Activated CD4-positive, alpha-beta T cell treated with anti-CD3 and anti-CD28 coated beads, Interleukin-2, amount 50 U/mL, for 1 hour (primary cell): ENCODE measurements at places on chromosomes 5 and 9.

- DNase-seq, result no peak
Measured at GRCh38 chr5:163260961-163261360, 176.4 kb upstream of the CCNG1 start.

GRCh38 chr5:135491038-135491551, 38.9 kb upstream of the TIFAB start:
- DNase-seq, result no peak

DNA sequence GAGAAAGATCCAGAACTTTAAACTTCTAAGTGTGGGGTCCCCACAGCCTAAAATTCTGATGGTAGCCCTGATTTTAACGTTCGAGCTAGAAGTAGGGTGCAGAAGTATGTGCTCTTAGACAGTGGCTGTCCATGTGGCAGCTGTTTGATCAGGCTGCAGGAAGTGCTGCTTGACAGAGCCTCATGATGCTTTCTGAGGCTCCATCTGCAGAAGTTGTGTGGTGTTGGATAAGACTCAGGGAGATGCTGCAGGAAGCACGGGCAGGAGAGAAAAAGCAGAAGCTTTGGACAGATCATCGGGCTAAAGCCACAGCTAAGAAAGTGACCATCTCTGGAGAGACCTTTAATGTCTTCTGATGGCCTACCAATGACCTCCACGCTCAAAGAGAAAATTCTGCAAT, 8.1 kb downstream of the MTMR12 start:
- no peak for DNase-seq

- peak; percentile 7 for DNase-seq
Measured at GRCh38 chr5:98770209-98770910, 3.1 kb upstream of the RGMB start.

DNA sequence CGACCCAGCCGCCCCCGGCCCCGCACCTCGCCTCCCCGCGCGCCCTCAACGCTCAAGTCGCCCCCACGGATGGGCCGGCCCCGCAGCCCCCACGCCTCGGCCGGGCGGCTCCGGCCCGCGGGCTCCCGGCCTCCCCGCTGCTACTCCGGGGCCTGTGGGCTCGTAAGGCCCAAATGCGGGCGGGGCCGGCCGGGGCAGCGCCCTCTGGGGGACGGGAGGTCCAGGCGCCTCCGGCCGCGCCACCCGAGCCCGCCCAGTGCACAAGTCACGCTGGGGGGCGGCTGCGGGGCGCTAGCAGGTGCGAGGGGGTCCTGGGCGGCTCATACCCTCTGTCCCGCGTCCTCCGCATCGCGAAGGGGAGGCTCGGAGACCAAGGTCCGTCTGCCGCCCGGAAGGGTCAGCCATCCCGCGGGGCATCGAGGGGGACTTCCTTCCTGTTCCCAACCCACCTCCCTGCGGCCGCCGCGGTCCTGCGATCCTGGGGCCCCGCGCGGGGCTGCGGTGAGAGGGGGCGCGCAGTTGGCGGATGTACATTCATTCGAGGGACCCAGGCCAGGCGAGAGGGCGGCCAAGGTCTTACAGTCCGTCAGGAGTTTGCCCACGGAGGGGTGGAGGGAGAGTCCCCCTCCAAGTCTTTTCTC, at the start of gene CIZ1:
CIZ1 (minus strand) TSS at position 167 of the 641 bp plus-strand sequence. CDS start 715 bp downstream, outside the sequence.
- peak; percentile 70 for DNase-seq

DNA sequence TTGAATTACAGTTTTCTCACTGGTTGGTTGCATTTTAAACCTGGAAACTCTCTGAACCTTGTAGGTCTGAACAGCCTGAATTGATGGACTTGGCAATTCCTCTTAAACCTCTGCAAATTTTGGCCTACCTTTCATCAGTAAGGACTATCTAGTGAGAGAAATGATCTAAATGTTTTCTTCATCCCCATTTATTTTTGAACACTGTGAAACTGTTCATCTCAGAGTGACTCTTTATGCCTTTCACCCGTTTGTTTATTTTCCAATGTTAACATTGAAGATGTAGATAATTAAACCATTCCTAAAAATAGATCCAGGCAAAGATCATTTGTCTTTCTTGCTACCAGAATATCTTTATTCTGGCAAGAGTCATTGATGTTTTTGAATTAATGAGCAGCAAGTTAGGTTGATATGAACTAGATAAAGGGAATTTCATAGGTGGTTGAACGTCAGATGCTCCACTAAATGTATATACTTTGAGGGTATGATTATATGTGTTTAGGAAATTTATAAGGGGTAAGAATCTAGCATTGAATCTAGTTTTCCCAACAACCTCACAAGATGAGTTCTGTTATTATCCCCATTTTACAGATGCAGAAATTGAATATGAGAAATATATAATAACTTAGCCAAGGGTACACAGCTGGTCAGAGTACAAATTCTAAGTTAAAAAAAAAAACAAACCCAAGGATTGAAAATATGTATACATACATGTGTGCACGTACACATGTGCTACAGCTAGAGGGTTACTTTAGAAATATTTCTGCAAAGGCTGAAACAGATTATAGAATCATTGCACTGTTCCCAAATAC, 3.4 kb downstream of the CPEB4 start:
- DNase-seq, result no peak

DNA sequence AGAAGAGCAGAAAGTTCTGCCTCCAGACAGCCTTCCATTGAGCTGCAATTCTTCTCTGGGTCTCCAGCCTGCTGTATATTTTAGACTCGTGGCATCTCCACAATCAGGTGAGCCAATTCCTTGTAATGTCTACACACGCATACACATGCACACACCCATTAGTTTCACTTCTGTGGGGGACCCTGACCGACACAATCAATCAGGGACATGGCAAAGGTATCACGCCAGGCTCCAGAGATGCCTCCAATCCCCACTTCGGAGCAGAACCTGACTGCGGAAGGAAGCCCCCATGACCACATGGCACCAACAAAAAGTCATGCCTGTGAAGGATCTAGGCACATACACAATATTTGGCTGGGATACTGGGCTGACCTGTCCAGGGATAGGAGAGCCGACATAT, 21.4 kb downstream of the SEMA4D start:
- DNase-seq, result no peak

- no peak for DNase-seq
Measured at GRCh38 chr9:15475923-15476536, 34.7 kb downstream of the PSIP1 start.

- DNase-seq, result peak; percentile 34
Measured at GRCh38 chr5:50711280-50711679, 44.8 kb downstream of the PARP8 start.

- no peak for DNase-seq
Measured at GRCh38 chr9:7147121-7148090, 389.6 kb downstream of the KDM4C start.

DNA sequence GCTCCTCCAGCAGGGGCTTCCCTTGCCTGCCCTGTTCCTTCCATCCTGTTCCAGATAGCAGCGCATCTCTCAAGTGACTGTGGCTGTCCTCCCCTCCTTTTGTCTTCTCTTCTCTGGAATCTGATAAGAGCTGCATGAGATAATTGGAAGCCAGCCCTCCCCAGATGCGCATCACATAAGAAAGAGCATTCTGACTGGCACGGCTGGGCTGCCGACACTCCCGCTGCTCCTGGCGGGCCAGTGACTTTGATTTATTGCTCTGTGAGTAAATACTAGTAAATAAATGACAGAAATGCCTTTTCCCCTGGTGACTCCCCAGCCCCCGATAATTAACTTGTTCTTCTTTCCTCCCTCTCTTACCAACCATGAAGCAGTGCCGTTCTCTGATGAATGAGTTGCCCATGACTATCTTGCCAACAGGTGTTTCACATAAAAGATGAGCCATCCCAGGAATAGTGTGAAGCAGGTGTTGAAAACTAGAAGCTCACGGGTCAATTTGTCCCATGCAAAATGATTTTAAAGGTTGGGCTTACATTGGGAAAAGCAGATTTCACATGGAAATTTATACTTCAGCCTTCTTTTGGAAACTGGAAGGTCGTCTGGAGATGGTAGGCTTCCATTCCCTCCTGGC, 212.3 kb downstream of the ERCC6L2 start:
- no peak for DNase-seq

GRCh38 chr5:94184870-94185269, 433.5 kb downstream of the KIAA0825 start:
- no peak for DNase-seq

- DNase-seq, result no peak
Measured at GRCh38 chr5:31755676-31756230, 116.8 kb downstream of the PDZD2 start.

DNA sequence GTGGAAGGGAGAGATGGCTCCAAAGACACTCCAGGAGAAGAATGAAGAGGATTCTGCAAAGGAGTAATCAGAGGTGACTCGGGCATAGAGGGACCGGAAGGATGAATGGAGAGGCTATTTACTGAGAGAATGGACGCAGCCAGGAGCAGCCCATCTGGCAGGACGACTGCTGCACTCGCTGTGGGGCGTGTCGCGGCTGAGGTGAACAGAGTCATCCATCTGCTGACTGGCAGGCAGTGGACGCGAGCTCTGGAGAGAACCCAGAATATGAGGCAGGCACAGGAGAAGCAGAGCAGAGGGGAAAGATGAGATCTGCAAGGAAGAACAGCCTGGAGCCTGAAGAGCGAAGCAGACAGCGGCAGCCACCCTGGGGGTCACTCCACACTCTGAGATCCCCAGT, 16.4 kb downstream of the FGF1 start:
- DNase-seq, result no peak

DNA sequence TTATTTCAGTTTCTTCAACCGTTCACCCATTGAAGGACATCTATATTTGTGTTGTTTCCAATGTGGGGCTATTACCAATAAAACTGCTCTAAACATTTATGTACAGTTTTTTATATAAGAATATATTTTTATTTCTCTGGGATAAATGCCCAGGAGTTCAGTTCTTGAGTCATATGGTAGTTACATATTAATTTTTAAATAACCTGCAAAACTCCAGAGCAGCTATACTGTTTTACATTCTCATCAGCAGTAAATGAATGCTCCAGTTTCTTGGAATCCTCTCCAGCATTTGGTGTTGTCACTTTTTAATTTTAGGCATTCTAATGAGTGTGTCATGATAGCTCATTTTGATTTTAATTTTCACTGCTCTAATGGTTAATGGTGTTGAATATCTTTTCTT, 36.2 kb downstream of the CDK7 start:
- DNase-seq, result no peak

DNA sequence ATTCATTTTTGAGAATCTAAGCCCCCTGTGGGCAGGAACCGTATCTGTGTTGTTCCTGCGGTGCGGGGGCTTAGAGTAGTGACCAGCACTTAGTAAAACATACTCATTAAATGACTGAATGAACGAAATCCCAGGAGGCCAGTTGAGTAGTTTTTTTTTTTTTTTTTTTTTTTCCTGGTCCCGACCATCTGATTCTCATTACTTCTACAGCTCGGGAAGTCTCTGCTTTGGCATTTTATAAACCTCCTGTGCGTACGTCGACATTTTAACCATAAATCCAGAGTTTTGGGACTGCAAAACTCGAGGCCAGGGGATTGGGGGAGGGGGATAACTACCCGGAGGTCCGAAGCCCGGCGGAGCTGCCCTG, 31.5 kb upstream of the SPRY4 start:
- no peak for DNase-seq

DNA sequence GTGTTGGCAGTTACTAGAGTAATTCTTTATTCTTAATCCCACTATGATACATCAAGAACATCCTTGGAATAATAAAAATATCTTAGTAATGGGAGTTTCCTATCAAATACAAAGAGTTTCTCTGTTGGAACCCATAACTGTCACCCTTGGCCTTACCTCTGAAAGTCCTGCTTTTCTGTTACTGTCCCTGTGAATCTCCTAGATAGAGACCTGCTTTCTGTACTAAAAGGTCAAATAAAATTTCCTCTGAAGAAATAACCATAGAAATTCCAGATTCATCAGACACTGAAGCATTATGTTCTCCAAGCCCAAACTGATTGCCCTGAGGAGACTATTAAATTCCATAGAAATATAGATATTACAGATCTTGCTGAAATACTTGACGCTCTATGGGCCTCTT, 63.0 kb downstream of the KCNV2 start:
- DNase-seq, result no peak

DNA sequence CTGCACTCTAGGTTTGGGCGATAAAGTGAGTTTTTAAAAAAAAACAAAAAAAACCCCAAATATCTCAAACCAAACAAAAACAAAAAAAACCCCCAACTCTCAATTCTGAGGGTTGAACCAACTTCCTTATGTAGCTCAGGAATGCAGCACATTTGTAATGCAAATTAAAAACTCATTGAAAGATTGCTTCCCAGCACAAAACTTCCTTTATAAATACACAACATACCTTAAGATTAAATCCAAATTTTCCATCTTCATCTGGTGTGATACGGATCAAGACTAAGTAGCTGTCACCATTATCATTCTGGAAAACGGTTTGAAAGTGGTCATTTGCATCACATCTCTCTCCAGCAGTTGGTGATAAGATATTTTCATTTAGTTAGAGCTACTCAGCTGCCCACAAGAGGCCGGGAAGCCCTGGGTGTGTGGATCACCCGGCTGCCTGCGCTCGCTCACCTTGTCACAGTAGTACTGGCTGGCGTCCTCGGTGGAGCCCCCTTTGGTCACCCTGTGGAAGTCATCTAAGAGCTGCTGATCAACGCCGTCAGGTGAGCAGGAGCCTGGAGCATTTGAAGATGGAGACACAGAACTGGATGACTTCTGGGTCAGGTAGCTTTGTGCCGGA, 88.2 kb downstream of the PTPN3 start:
- no peak for DNase-seq

DNA sequence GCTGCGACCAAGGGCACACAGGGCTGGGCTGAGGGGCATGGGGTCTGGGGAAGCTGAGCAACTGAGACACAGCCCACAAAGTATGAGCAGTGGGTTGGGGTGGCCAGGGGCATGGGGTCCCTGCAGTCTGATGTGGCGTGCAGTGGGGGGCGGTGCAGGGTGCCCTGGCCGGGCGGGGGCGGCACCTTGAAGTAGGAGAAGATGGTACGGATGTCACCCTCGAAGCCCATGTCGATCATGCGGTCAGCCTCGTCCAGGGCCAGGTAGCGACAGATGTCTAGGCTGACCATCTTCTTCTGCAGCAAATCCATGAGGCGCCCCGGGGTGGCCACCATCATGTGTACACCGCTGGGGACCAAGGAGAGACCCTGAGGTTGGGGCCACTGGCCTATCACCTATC, 3.3 kb downstream of the DDX41 start:
- no peak for DNase-seq

DNA sequence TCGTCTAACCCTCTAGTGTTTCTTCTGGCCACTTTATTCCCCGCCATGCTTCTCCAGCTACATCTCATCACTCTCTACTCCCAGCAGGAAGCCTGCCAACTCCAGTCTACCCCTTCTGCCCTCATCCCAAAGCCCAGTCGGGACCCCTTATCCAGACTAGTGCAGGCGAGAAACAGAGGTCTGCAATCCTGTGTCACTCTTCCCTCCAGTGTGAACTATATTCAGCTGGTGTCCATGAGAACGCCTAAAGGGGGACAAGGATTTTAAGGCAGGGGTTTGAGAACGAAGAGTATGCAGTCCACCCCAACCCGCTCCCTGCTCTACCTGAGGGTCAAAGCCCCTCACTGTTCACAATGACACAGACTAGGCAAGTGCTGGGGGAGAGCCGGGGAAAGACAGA, 41.7 kb upstream of the GABRP start:
- no peak for DNase-seq

GRCh38 chr9:22657713-22658112, 211.1 kb downstream of the DMRTA1 start:
- DNase-seq, result no peak
